ENCODE measurements at places on chromosomes 7 and 10. TPM values are rescaled to one million over a fixed set of nuclear protein-coding genes. Genes with fewer than 3 reads are reported as not detected.

The TMEM236 gene
- total RNA-seq: 0.06 TPM

DNA sequence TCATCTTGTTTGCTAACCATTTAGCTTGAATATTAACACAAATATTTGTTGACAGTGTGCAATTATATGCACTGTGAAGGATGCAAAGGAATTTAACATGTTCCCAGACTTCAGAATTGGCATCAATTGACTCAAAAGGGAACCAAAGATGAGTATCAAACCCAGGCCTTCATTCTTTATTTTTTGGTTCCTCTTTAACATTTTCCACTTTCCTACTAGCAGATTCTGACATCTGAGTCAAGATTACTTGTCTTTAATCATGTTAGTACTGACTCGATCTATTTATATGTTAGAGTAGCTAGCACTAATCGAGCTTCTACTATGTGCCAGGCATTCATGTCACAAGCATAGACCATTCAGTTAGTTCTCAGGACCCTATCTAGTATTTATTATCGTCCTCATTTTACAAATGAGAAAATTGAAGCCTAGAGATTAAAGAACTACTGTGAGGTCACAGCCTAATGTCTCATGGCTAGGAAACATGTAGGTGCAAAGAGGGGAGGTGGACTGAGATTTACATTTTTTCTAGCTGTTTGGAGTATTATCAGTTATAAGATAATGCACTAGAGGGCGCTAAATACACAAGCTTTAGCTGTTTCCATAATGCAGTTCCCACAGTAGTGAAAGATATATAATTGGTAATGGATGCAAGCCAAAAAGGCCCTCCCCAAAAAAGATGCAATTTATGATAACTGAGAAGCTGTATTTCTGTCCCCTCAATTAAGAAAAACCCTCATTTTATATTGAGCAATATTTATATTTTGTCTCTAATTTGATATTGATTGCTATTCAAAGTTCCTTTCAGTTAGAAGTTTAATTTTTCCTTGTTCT is 32.9 kb upstream of the KMT2E start:
- DNase-seq: peak; percentile 83

The STEAP4 gene
- not detected for total RNA-seq

DNA sequence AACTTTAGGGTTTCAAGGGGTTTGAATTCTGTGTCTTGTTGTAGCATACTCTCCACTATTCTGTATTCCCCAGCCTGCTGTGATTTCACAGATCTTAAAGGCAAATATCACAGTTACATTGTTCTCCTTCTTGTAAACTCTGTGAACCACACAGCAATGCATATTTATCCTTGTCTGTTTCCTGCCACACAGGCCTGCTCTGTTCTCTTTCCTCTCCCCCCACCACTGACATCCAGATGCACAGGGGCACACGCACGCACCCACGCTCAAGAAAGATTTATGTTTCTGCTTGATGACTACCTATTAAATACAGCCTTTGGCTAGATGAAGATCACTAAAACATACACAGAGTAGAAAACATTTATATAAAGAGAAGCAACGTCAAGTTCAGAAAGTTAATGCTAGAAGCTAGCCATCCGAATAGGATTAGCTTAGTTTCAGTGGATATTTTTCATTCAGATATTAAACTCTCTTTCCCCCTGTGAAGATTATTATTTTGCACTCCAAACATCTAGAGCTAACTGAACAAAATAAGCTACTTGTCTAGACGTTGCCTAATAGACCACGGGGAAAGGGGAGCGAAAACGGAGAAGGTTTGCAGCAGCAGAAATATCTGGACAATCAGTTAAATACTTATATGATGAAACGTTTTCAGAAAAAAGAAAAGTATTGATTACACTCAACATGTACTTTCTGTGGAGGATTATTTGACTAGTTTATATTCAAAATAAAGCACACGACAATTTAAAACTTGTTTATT is 193.1 kb upstream of the SEMA3C start:
- DNase-seq: peak; percentile 66

The CCDC3 gene
- total RNA-seq: 3.0 TPM

DNA sequence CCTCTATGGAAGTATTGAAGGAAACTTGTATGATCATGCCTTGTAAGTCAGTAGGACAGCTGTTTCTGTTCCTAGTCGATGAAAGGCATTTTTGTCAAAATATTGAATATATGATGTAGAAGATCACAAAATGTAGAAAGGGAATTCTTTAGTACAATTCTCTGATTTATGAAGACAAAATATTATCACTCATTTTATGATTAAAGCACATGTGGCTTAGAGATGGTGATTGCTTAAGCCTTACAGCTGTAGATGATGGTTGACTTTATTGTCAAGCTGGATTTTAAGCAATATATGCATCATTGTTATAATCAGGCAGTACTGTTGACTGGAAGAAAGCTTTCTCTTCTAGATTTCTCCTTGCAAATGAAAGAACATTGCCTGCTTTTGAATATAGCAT is 26.4 kb downstream of the MXI1 start:
- DNase-seq: no peak

- DNase-seq: no peak
Observed at GRCh38 chr7:52555805-52556204, 479.6 kb upstream of the POM121L12 start.

DNA sequence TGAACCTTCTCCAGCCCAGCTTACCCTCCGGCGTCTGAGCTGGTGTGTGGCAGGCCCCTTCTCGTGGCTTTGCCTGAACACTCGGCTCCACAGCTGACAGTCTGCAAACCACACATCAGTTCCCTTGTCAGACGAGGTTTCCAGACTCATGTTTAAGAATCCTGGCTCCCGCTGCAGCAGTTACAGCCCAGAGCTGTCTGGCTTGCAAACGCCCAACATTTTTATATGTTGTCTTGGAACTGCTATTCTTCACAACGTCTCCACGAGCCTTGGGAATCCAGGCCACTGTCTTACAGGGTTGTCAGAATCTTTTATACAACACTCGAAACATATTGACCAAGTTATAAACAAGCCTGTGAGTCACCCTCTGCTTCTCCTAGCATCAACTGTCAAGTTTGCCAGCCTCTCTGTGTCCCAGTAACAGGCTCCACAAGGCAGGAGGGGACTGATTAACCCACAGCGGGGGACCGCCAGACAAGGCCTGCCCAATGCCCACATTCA is 68.1 kb downstream of the TNS3 start:
- DNase-seq: no peak

DNA sequence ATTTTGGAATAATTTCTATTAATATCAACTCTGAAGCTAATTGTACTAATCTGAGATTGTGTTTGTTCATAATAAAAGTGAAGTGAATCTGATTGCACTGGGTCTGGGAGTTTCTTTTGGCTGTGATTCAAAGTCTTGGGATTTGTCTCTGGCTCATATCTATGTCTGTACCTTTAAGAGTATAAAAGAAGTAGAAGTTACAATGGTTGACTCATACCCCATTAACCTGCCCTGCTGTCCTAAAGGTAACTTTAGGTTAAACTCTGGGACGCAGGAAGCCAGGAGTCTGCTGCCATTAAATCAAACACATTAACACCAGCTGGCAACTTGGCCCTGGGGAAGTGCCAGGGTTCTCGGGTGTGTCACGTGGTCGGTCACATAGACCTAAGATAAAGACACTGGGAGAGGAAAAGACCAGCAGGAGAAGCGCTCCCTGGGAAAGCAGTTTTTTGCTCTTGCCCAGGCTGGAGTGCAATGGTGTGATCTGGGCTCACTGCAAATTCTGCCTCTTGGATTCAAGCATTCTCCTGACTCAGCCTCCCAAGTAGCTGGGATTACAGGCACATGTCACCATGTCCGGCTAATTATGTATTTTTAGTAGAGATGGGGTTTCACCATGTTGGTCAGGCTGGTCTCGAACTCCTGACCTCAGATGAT is 17.8 kb downstream of the SCD start:
- DNase-seq: peak; percentile 77

DNA sequence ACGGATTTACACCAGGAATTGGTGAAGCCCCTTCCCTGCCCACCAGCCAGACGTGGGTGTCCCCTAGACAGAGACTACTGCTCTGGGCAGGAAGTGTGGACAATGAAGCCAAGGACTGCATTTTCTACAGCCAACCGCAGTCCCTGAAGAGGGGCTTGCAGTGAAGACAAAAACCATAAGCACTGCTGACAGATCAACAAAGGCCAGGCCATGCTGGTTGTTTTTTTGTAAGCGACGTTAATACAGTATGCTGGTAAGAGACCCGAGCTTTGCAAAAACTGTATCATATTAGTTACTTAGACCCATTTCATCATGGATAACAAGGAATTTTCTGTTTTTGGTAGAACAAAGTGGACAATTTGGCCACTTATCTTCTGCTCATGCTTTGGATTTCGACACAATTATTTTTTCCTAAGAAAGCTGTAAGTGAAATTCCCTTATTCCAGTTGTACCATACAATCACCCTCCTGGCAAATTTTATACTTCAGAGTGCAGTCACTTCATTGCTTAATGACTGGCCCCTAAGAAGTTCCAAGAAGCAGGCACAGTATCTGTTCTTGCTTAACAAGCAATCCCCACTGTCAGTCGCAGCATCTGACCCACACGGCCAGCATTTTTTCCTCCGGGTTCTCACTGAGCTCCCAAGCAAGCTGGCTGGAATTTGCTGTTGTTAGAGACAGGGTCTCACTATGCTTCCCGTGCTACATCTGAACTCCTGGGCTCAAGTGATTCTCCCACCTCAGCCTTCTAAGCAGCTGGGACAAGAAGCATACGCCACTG is 163.5 kb downstream of the PARD3 start:
- no peak for DNase-seq

DNA sequence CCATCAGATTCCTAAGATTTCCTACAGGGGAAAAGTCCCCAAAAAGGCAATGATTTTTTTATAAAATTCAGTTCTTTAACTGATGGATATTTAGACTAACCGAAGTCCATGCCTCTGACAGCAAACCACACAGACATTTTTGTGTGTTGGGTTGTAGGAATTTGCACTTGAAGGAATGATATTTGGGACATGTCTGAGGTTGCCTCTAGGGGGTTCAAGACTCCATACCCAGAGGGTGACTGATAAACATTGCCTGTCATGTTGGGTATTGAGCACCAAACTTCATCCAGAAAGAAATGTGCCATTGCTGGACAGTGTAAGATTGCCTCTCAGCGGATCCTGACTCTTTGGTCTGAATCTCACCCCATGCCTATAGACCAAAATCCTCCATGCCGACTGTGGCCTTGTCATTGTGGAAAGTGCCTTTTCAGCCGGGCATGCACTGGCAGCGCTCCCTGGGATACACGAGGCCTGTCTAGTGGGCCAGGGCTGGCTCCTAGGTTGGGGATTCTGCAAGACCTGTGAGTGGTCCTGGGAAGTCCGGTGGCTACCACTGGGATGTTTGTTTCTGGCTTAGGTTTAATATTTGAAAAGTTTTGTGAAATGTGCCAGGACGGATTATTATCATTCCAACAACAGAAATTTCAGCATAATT is 252.9 kb downstream of the WDR37 start:
- DNase-seq: no peak

- DNase-seq: no peak
Observed at GRCh38 chr10:17214526-17214925, 13.1 kb upstream of the TRDMT1 start.

- peak; percentile 61 for DNase-seq
Observed at GRCh38 chr7:30390736-30391636, 87.6 kb downstream of the NOD1 start.

DNA sequence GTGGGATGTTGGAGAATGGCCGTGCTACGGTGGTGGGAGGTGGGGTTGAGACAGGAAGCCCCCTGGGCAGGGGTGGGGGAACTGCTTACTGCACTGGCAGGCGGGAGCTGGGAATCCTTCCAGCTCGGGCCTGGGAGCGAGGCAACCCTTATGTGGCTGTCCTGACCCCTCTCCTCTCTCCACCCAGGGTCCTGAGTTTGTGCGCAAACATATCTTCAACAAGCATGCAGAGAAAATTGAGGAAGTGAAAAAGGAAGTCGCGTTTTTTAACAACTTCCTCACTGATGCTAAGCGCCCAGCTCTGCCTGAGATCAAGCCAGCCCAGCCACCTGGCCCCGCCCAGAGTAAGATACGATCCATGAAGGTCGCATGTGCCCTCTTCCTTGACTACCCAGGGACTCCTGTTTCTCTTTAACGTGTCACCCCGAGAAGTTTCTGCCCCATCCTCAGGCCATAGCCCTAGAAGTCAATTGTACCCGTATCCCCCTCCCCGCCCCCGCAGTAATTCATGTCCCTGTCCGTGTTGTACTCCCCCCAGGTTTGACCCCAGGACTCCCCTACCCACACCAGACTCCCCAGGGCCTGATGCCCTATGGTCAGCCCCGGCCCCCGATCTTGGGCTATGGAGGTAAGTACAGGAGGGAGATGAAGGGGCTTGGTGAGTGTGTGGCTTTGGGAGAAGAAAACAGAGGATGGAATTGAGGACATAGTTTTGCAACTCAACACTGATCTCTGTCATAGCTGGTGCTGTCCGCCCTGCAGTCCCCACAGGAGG is 1.8 kb downstream of the UFSP1 start:
- peak; percentile 52 for DNase-seq

GRCh38 chr10:116688241-116688711 is 54.1 kb downstream of the HSPA12A start:
- DNase-seq: no peak

DNA sequence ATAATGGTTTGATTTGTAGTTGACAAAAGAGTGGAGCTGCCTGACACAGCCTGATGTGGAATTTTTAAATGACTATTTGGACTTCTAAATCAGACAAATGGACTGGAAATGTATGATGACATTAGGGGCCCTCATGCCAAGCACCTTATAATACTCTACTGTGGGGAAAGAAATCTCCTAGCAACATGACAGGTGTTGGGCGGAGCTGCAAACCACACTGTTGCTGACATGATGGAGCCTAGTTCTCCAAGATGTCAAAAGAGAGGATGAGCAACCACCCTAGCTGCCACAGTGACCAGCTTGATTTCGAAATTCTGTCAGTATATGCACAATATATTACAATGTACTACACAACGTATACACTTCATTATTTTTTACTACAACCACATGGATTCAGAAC is 65.8 kb downstream of the RHOBTB1 start:
- no peak for DNase-seq

The TRIM50 gene
- not detected for total RNA-seq

DNA sequence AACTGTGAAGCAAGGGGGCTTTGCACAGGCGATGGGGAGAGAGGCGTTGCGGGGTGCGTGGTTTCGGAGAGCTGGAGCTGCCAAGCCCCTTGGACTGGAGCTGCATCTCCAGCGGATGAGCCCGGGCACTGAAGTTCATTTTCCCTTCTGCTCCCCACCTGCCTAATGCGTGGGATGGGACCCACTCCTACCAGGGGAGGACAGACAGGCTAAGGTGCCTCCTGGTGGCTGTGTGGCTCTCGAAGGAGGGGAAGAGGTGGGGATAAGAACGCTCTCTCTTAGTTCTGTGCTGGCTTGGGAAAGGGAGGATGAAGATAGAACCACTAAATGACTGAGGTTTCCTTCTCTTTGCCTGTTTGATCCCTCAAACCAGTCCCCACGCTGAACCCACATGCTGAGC is 177.6 kb upstream of the PITRM1 start:
- no peak for DNase-seq

The KIAA1549 gene
- 4.2 TPM for total RNA-seq

- DNase-seq: no peak
Observed at GRCh38 chr7:29593459-29593858, 29.8 kb downstream of the PRR15 start.

The GAD2 gene
- 0.17 TPM for total RNA-seq

Measured in A673 (cell line).